ENCODE measurements at places on chromosomes 1 and 21.

GRCh38 chr1:154400381-154400801 is 4.8 kb upstream of the IL6R start:
- DNase-seq, result no peak

GRCh38 chr1:94255476-94255875 is 18.1 kb upstream of the ARHGAP29 start:
- no peak for DNase-seq

DNA sequence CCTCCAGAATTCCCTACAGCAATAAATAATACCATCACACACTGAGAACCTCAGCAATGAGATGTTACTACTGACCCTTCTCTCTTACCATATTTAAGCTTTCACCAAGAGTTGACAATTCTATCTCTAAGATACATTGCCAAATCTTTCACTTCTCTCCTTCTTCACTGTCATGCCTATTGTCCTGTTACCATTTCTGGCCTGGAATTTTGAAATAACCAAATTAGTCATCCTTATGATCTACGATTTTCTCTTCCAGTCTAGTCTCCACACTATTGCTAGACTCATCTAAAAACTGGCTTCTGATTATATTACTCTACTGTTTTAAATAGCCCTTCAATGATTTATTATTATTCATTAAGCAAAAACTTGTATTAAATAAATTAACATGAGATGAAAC is 656.1 kb upstream of the ADGRL4 start:
- DNase-seq, result no peak

GRCh38 chr1:160742428-160743127 is 3.5 kb downstream of the SLAMF7 start:
- no peak for DNase-seq

DNA sequence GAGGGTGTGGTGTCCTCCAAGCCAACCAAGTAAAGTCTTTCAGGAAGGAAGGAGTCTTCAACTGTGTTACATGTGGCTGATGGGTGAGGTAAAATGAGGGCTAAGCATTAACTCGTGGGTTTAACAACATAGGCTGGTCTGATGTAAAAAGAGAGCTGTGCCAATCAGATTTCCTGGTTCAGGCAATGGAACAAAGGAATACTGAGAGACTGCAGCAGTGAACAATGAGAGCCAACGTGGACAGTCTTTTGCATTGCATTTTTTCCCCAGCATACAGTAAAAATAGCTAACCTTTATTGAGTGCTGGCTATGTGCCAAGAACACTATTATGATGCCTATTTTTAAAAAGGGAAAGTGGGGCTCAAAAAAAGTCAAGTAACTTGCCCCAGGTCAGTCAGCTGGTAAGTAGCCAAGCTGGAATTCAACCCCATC is 31.1 kb downstream of the DLGAP3 start:
- DNase-seq, result no peak

DNA sequence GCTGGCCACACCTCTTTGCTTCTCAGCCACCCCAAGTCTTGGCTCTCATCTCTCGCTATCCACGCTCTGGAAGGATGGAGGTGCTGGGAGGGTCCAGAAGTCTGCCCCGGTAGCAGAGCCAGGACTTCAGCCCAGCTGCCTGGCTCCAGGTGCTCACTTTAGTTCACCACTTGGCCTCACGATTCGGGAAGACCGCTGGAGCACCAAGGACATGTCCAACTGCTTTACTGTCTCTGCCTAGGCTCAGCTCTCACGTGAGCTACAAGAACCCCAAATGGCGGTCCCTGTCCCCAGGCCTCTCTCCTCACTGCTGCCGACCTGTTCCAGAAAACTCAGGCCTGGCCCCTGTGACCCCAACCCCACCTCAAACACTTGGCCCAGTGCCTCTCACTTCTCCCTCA is 3.4 kb downstream of the TRIM11 start:
- DNase-seq, result no peak

GRCh38 chr21:42619841-42620240 is 33.6 kb upstream of the PDE9A start:
- no peak for DNase-seq

GRCh38 chr1:1335792-1336248 is 4.7 kb downstream of the TAS1R3 start:
- DNase-seq, result no peak

GRCh38 chr21:22280851-22281250 is 1282.6 kb downstream of the NCAM2 start:
- DNase-seq, result no peak

- no peak for DNase-seq
Observed at GRCh38 chr1:20160034-20160433, 20.9 kb downstream of the PLA2G2F start.

DNA sequence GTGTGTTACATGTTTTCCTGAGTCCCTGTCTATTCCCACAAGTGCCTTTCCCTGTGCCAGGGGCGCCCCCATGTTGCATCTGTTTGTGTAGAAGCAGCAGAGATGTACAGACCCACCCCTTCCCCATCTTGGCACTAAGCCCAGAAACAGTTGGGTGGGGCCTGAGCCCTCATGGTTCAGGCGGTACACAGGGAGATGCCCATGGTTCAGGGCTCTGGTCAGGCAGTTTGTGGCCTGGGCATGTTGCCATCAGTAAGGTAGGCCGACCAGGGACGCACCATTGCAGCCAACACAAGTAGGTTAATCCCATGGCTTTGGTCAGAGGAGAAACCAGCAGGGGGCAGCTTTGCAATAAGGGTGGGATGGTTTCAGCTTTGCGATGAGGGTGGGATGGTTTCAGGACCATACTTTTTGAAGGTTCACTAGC is 914 bp upstream of the ADGRB2 start:
- DNase-seq, result peak; percentile 67

DNA sequence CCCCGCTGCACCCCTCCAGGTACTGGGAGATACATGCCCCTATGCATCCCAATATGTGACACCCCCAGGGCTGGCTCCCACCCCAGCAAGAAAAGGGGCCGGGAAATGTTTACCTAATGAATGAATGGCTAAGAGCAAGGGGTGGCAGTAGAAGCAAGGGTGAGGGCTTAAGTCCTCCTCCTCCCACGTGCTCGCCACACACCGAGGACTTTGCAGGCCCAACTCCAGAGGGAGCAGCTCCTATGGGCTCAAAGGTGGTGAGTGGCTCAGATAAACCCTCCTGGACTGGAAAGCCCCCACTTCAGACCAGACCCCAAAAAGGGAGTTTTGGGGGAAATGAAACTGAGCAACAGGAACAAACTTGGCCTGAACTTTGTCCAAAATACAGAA is 11.4 kb downstream of the SLC45A3 start:
- no peak for DNase-seq

DNA sequence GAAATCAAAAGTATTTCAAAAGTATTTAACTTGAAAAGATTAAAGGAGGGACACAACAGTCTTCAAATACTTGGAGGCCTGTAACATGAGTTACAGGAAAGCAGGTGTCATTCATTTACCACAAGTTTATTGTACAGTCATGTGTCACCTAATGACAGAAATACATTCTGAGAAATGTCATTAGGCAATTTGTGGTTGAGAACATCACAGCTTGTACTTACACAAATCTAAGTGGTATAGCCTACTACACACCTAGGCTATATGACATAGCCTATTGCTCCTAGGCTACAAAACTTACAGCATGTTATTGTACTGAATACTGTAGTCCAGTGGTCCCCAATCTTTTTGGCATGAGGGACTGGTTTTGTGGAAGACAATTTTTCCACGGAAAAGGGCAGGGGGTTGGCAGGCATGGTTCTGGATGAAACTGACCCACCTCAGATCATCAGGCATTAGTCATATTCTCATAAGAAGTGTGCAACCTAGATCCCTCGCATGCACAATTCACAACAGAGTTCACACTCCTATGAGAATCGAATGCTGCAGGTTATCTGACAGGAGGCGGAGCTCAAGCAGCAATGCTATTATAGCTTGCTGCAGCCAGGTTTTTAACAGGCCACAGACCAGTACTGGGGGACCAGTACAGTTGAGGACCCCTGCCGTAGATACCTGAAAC is 25.0 kb upstream of the PHTF1 start:
- DNase-seq, result no peak

- DNase-seq, result no peak
Observed at GRCh38 chr1:98112626-98113025, 191.8 kb upstream of the DPYD start.

- no peak for DNase-seq
Observed at GRCh38 chr1:3773572-3774275, 1.2 kb downstream of the SMIM1 start.

DNA sequence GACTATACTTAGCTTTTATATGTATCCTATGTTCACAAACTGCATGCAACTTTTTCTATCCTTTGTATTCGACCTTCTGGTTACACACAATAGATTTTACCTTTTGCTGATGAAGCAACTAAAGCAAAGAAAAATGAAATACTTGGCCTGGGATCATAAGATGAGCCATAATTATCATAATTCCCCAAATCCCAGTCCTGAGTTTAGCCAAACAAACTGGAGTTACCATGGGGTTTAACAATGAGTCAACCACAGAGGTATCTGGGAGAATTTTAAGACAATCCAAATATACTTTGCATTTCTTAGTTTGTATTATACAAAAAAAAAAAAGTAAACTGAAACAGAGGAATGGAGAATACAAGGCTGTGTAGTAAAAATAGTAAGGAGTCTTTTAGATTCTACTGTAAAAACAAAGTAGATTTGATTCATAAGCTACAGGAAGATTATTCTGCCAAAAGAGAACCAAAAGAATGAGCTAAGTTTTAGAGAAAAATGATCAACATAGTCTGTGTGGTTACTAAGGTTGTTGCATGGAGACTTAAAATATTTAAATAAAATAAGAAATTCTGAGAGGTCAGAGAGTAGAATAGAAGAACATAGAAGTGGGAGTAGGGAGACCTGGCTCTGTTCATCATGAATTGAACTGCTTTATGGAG is 60.4 kb upstream of the GORAB start:
- no peak for DNase-seq

- DNase-seq, result no peak
Observed at GRCh38 chr1:3034728-3035562, 13.7 kb downstream of the ACTRT2 start.

GRCh38 chr1:226510453-226510852 is 38.1 kb upstream of the STUM start:
- DNase-seq, result no peak

DNA sequence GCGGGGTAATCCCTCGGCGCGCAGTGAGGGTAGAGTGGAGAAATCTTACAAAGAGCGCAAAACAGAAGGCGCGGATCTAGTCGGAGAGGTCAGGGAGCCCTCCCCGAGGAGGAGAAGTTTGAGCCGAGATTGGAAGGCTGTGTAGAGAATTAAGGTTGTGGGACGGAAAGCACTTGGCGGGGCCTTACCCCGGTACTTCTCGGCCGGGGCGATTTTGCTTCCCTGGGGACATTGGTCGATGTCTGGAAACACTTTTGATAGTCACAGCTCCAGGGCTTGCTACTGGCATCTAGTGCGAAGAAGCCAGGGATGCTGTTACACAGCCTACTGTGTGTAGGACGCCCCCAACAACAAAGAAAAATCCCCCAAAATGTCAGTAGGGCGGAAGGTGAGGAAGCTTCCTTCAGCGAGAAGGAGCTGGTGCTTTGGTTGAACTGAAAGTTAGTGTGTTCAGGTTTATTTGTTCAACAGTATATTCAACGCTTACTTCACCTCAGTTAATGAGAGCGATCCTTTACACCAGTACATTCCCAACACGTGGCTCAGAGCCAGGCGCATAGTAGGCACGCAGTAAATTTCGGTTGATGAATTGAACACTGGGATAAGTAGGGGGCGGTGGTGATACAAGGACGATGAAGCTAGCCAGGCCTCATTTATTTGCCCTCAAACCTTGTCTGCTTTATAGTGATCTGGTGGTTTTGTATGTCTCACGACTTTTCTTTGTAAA is 807 bp downstream of the CEP85 start:
- DNase-seq, result no peak

DNA sequence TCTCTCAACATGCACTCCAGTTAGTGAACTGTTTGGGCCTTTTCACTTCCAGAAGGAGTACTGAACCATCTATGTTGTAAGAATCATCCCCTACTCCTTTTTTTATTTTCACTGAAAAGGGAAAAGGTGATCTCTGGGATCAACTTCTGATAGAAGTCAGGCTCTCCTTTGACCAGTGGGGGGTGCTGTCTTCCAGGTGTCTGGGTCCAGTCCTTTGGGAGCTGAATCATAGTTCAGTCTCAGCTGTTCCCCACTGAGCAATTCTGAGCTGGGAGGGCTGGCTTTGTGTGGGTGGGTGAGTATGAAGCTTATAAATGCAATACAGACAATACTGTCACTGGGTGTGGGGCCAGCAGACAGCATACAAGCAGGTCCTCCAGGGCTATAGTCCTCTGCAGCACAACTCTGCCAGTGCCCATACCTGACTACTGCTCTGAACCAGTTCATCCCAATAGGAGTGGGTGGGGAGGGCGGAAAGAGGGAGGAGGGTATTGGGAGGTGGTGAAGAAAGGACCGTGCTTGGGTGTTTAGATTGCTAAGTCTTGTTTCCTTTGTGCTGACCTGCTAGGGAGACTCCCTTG is 12.5 kb upstream of the SARS1 start:
- peak; percentile 52 for DNase-seq

- no peak for DNase-seq
Observed at GRCh38 chr1:26517766-26518049, 11.9 kb upstream of the RPS6KA1 start.

DNA sequence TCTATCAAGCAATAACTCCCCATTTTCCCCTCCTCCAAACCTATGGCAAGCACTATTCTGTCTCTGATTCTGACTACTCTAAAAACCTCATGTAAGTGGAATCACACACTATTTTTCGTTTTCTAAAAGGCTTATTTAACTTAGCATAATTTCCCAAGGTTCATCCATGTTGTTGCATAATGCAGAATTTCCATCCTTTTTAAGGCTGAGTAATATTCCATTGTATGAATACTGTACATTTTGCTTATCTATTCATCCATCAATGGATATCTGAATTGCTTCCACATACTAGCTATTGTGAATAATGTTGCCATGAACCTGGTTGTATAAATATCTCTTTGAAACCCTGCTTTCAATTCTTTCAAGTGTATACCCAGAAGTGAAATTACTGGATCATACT is 48.2 kb downstream of the TUT4 start:
- no peak for DNase-seq

GRCh38 chr1:233566886-233567285 is 47.0 kb upstream of the KCNK1 start:
- DNase-seq, result no peak

GRCh38 chr1:181097242-181097641 is 8.7 kb downstream of the IER5 start:
- DNase-seq, result no peak

GRCh38 chr1:24266398-24266941 is 52.7 kb upstream of the GRHL3 start:
- DNase-seq, result no peak

GRCh38 chr1:220291580-220291979 is 19.3 kb upstream of the RAB3GAP2 start:
- DNase-seq, result no peak

DNA sequence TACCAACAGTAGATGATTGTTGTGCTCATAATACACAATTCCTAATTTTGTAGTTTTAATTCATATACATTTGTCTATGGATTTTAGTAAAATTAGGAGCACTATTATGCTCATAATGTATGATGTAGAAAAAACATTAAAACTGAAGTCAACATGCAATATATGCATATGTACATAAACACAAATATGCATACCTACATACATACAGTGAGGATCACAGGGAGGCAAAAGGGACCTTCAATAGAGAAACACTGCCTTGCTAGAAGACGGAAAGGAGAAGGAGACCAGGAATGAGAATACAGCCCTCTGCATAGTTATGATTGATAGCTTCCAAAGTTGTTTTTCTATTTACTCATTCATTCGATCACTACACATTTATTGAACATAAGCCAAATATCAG is 606.5 kb downstream of the LMO4 start:
- no peak for DNase-seq
